LHCN-M2 (cell line): ENCODE measurements at places on chromosomes 12 and 14. TPM values are rescaled to one million over a fixed set of nuclear protein-coding genes. Genes with fewer than 3 reads are reported as not detected.

The GPR68 gene
- total RNA-seq: 6.5 and 8.6 TPM in 2 replicates

The CIROP gene
- total RNA-seq: not detected in 2 replicates

The TOMM20L gene
- not detected in 2 replicates for total RNA-seq

The NKX2-1 gene
- total RNA-seq: not detected in 2 replicates

The EFS gene
- total RNA-seq: not detected in 2 replicates

The NEUROD4 gene
- total RNA-seq: not detected in 2 replicates

DNA sequence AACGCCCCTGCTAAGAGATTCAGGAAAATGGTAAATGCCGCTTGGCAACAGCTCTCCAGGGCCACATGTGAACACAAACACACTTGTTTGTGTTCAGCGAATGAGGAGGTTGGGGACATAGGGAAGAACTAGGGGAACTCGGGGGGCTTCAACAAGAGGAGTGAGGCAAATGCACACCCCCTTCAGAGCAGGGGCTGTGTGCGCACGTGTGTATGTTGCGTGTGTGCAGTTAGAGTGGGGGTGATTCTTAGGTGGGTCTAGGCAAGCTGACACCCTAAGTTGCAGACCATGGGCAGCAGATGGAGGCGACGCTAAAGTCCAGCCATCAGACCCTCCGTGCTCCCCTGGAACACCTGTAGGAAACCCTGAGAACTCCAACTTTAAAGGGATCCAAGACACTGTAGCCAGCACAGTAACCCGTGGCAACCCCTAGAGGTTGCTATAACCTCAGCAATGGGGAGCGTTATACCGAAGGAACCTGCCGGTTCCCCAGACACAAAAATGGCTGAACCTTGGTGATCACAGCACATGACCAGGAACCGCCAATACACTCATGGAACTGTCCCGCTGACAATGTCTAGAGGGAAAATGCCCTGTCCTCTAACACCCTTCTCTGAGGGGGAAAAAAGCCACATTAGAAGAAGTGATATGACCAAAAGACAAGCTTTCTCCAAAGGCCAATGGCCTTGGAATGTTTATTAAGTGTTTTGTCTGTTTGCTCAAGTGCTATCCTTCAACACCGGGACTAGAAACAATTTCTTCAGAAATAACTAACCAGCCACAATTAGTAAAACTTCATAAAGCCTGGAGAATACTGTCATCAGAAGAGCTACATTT lies 86.5 kb upstream of the CEP83 start:
- DNase-seq: peak; percentile 66

- DNase-seq: no peak
Measured at GRCh38 chr12:12882288-12882687, 9.1 kb upstream of the GPRC5A start.

GRCh38 chr12:9127936-9128663 lies 12.4 kb upstream of the A2M start:
- DNase-seq: no peak

DNA sequence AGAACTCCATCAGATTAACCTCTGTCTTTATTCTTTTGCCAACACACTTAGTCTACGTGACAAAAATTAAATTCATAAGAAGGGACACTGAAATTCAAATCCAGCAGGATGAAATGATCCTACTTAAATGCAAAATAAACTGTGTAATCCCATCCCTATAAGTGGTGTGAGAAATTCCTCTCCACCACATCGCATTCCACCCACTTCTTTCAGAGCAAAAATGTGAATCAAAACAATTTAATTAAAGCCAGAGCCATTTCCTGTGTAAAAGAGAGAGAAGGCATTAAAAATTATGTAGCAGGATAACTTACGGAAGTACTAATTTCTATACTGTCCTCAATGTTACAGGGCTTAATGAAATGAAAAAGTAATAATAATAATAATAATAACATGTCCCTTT lies 844.3 kb downstream of the GALC start:
- DNase-seq: peak; percentile 6

DNA sequence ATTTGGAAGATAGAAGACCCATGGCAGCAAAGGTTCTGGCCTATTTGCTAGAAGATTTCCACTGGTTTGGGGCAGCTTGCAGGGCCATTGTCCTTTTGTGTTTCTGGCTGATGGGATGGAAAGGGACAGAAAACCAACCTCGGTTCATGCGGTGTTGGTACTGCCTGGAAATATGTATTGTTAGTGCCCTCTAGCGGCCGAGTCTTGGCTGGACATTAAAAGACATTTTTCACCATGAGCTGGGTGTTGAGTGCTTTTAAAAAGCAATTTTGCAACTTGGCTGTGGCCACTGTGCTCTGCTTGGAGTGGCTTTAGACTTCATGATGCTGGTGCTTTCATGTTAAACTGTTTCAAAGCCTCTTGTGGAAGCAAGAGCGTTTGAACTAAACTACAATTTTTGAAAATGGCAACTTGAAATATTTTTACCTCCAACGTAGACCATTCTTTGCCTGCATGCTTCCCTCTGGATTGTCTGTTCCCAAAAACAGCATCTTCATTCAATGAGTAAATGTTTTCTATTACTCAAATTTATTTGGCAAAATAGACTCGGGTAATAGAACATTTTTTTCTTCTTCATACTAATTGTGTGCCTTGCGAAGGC lies 102.7 kb upstream of the TBX5 start:
- DNase-seq: peak; percentile 55

- DNase-seq: peak; percentile 94
Measured at GRCh38 chr12:122891661-122892525, 4.0 kb downstream of the VPS37B start.

DNA sequence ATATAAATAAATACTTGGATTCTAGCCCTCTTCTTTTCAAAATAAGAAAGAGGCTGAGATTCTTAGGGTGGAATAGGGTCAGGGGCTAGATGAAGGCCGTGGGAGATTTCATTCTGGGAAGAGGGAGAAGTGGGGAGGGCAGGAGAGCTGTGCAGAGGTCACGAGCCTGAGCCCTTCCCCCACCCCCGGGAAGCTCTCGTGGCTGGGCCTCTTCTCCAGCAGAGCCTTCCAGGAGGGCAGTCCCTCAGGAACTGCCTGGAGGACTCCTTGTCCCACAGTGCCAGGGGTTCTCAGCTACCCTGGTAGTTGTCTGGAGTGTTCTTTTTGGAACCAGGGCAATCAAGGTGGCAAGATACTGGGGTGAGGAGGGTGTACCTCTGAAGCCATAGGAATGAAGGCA lies 94.0 kb downstream of the ESR2 start:
- DNase-seq: no peak

GRCh38 chr14:106276326-106277267 lies 750.2 kb downstream of the TMEM121 start:
- DNase-seq: no peak

DNA sequence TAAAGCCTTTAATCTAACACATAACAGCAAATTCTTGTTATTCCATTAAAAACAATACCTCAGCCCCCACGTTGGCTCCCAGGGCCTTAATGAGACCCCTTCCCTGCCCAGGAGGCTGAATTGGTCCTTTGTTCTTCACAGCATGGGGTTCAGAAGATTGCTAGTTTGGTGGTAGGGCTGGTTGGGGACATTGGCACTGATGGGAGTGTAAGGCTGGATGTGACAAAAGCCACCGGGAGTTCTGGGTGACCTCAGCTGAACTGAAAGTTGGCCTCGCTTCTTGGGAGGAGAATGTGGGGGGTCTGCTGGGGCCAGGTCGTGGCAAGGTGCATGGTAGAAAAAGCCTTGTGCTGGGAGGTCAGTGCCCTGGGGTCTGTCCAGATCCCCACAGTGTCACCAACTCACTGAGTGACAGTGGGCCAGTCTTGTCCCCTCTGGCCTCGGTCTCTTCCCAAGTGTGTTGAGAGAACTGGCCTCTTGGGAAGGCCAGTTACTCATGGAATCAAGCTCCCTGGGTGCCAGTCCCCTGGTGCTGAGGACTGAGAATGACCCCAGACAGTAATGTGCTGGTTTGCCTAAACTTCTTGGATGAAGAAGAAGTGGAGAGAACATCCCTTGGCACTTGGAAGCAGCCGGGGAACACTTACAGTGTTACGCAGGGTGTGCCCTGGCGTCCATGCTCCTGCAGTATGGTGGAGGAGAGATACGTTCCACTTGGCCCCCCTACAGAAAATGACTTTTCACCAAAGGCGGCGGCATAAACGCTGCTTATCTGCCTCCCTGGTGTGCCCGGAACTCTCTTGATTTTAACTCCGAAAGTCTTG lies 283.7 kb upstream of the RTL1 start:
- DNase-seq: no peak

GRCh38 chr12:71158361-71158882 lies 623 bp upstream of the TSPAN8 start:
- DNase-seq: peak; percentile 6

DNA sequence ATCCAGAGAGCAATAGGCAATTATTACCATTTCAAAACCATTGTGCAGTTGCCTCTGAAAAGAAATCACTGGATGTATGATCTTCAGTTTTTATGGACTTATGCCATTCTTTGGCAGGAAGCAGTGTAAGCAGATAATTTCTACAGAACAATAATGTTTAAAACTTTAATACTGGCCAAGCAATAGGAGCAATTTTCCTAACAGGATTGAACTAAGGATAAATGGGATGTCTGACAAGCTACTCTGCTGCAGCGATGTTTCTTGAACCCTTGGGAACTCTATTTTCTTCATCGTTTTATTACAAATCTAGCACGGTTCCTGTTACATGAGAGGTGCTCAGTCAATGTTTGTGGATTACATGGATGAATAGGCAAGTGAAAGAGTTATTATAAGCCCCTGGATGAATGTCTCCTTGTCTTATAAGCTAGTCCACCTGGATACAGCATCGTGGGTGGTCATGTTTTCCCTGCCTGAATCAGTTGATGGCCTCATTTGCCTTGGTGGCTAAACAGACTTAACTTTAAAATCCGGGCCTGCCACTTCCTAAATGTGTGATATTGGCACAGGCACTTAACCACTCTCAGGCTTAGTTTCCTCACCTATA lies 68.2 kb upstream of the MDM1 start:
- no peak for DNase-seq
